ENCODE measurements at places on chromosomes 11 and 22. TPM values are rescaled to one million over a fixed set of nuclear protein-coding genes. Genes with fewer than 3 reads are reported as not detected.

KRTAP5-11 gene
- total RNA-seq, result not detected

TMA7B gene
- 0.96 TPM for total RNA-seq

FREY1 gene
- 1.8 TPM for total RNA-seq

VPREB1 gene
- total RNA-seq, result not detected

- peaks cover 7% of the 10 kb centered on the region for H3K4me1 ChIP-seq
- H3K27ac ChIP-seq, result peak overlapping the region; percentile 82
- no peaks in the 10 kb centered on the region for H3K36me3 ChIP-seq
- no peak overlapping the region for H3K4me3 ChIP-seq
Measured at GRCh38 chr11:68142028-68142412, 20.8 kb upstream of the CHKA start.

DNA sequence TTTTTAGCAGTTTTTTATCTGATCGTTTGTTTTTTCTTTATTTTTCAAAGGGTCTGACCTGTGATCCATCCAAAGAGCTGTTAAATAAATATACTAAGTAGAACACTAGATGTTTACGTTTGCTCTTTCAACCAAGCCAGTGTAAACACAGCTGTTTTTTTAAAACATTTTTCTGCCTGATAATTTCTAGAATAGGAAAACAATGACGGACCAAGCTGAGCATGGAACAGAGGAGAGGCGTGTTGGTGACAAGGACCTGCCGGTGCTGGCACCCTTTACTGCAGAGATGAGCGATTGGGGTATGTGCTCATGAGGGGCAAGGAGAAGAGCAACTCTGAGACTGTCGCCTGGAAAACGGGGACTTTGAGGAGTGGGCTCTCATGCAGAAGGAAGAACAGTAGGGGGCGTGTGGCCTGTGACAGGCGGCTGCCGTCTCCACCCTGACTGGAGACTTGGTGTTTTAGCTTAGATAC is 28.6 kb upstream of the PANX2 start:
- H3K27ac ChIP-seq, result no peak overlapping the region
- H3K27me3 ChIP-seq, result peaks cover 26% of the 10 kb centered on the region
- H3K36me3 ChIP-seq, result no peaks in the 10 kb centered on the region
- H3K4me1 ChIP-seq, result peaks cover 3% of the 10 kb centered on the region
- H3K4me3 ChIP-seq, result no peak overlapping the region
- DNase-seq, result no peak

DNA sequence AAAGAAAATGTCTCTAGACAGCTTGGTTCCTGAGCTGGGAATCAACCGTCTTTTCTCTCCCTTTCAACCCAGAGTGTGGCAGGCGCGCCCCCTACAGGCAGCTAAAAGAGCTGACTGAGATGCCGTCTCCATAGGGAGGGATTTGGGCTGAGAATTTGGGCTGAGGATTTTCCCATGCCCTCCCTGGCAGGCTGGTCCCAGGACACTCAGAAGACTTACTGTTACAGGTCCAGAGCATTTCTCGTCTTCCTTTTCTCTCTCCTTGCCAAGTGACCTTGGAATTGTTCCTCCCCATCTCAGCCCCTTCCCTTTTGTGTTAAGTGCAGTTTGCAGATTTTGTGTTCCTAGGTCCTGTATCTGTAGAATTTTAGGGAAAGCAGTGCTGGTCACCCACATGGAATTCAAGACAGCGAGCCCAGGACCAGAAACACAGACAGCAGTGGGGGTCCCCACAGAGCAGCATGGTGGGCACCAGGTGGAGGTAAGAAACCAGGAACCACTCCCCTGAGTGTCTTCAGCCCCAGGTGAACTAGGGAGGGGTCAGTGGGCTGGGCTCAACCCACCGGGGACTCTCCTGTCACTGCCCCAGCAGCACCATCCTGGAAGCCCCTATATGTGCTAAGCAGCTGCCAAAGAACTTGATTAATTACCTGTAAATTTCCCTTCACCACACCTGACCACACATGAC is 9.9 kb upstream of the IGLL5 start:
- H3K27me3 ChIP-seq, result peaks cover 25% of the 10 kb centered on the region
- H3K4me3 ChIP-seq, result no peak overlapping the region
- peak overlapping the region; percentile 20 for H3K27ac ChIP-seq
- no peaks in the 10 kb centered on the region for H3K36me3 ChIP-seq
- peak; percentile 92 for DNase-seq
- H3K4me1 ChIP-seq, result no peaks in the 10 kb centered on the region

- DNase-seq, result no peak
- H3K4me3 ChIP-seq, result no peak overlapping the region
- H3K27me3 ChIP-seq, result no peaks in the 10 kb centered on the region
- no peak overlapping the region for H3K27ac ChIP-seq
- H3K36me3 ChIP-seq, result no peaks in the 10 kb centered on the region
Measured at GRCh38 chr11:3102641-3102921, 45.4 kb upstream of the CARS1 start.
